ENCODE measurements at places on chromosomes 12 and 14. TPM values are rescaled to one million over a fixed set of nuclear protein-coding genes. Genes with fewer than 3 reads are reported as not detected.

RNF34 gene
- total RNA-seq = 104 TPM

PRKD1 gene
- total RNA-seq = not detected

TEX22 gene
- 4.5 TPM for total RNA-seq

IKZF4 gene
- 33.2 TPM for total RNA-seq

DTX3 gene
- 25.7 TPM for total RNA-seq

PLEKHA5 gene
- 2.6 TPM for total RNA-seq

PRH2 gene
- total RNA-seq = not detected

KRT7 gene
- total RNA-seq = 53.6 TPM

NKX2-8 gene
- total RNA-seq = not detected

KRT77 gene
- not detected for total RNA-seq

KCNK10 gene
- not detected for total RNA-seq

PZP gene
- total RNA-seq = not detected

ADAM20 gene
- 0.56 TPM for total RNA-seq

SLC2A14 gene
- not detected for total RNA-seq

WNT1 gene
- total RNA-seq = not detected

SLC2A3 gene
- 353 TPM for total RNA-seq

LTBR gene
- 0.20 TPM for total RNA-seq

MYF5 gene
- total RNA-seq = not detected

VRTN gene
- total RNA-seq = not detected

STAB2 gene
- not detected for total RNA-seq
